T-helper 2 cell treated with Interferon-gamma antibody and Interleukin-4, amounts not matched to agents 100 ng/mL and 5 ng/mL, for 36 hours (primary cell): ENCODE measurements at places on chromosomes 16 and 17. TPM values are rescaled to one million over a fixed set of nuclear protein-coding genes. Genes with fewer than 3 reads are reported as not detected.

The RTN4RL1 gene
- 0.61 and 0.64 TPM in 2 replicates for total RNA-seq

The NHLRC4 gene
- 1.4 and 1.5 TPM in 2 replicates for total RNA-seq

The GLP2R gene
- total RNA-seq: not detected in 2 replicates

The RASD1 gene
- total RNA-seq: 0.80 and 0.82 TPM in 2 replicates

The DRC3 gene
- total RNA-seq: not detected in 2 replicates

The SLC5A10 gene
- total RNA-seq: not detected in 2 replicates
